ENCODE measurements at places on chromosomes 5 and 9.

GRCh38 chr5:64417390-64417789 is 88.4 kb upstream of the RGS7BP start:
- H3K4me3 ChIP-seq = no peak overlapping the region
- H3K27me3 ChIP-seq = no peaks in the 10 kb centered on the region
- H3K4me1 ChIP-seq = no peaks in the 10 kb centered on the region
- no peaks in the 10 kb centered on the region for H3K36me3 ChIP-seq
- no peak overlapping the region for H3K27ac ChIP-seq

DNA sequence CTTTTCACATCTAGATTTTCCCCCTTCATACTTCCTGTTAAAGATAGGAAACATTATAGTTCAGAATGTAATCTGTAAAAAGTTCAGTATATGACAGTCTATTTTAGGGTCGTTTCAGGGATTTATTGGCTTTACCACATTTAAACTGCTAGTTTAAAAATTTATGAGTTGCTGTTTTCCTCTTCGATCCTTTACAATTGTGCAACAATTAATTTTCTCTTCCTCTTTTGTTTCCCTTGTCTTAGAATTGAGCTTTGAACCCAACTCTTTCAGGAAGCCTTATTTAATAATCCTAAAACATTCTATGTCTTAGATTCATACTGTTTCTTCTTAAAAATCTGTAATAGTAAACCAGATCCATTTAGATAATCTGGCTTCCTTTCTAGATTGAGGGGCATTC is 16.4 kb downstream of the ZSWIM6 start:
- no peaks in the 10 kb centered on the region for H3K27me3 ChIP-seq
- no peaks in the 10 kb centered on the region for H3K36me3 ChIP-seq
- H3K4me1 ChIP-seq = peaks cover 40% of the 10 kb centered on the region
- DNase-seq = no peak

DNA sequence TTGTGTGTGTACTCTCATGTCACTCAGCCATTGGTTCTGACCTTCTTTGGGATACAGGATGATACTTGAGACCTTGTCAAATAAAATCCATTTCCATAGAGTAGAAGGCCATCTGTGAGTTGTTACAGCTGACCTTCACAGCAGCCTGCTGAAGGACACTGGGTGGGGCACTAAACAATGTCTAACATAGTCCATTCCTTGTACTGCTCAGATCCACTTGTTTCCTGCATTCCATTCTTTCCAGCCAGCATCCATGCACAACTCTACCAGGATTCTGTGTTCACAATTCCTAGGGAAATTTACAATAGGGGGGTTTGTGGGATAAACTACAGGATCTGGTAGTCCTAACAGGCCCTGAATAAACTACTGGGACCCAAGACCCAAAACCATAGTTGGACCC is 286.4 kb downstream of the RASEF start:
- no peak overlapping the region for H3K4me3 ChIP-seq
- no peak for DNase-seq
- no peak overlapping the region for H3K27ac ChIP-seq
- H3K4me1 ChIP-seq = no peaks in the 10 kb centered on the region
- no peaks in the 10 kb centered on the region for H3K27me3 ChIP-seq

DNA sequence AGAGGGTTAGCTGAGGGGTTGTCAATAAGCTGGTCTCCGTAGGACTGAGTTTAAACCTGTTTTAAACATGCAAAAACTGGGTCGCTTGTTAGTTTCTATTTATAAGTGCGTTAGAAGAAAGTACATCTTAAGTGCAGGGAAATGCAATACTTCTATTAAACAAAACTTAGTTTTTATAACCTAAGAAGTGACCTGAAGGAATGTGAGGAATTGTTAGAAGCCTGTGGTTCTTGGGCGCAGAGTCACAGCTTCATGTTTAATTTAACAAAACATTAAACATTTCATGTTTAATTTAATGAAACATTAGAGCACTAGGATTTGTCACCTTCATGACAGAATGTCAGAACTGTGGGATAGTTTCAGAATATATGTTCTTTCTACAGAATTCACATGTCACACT is 469.2 kb upstream of the WWC1 start:
- no peak overlapping the region for H3K27ac ChIP-seq
- no peaks in the 10 kb centered on the region for H3K36me3 ChIP-seq
- no peaks in the 10 kb centered on the region for H3K27me3 ChIP-seq

GRCh38 chr9:101121836-101122399 is 93.4 kb downstream of the PLPPR1 start:
- H3K4me1 ChIP-seq = no peaks in the 10 kb centered on the region
- H3K27me3 ChIP-seq = no peaks in the 10 kb centered on the region
- H3K27ac ChIP-seq = no peak overlapping the region
- DNase-seq = no peak
- H3K4me3 ChIP-seq = no peak overlapping the region

- H3K4me1 ChIP-seq = no peaks in the 10 kb centered on the region
- H3K4me3 ChIP-seq = no peak overlapping the region
- H3K27ac ChIP-seq = no peak overlapping the region
- H3K36me3 ChIP-seq = no peaks in the 10 kb centered on the region
- no peak for DNase-seq
Measured at GRCh38 chr9:27766073-27766835, 193.0 kb upstream of the C9orf72 start.

DNA sequence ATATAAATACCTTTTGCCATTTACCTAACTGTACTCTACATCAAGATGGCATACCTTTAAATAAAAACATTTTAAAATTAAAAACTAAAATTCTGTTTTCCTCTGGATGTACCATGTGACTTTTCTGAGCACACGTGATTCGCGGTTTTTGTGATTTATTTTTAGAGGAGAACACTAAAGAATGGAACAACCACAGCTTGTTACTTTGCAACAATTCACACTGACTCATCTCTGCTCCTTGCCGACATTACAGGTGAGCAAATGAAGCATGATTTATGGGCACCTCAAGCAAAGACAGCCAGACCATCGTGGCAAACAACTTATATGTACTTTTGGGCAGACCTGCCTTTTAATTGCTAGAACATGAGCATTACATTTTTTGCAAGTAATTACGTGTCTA is 61.3 kb downstream of the GDA start:
- no peak overlapping the region for H3K4me3 ChIP-seq
- H3K4me1 ChIP-seq = no peaks in the 10 kb centered on the region
- H3K36me3 ChIP-seq = no peaks in the 10 kb centered on the region
- no peak overlapping the region for H3K27ac ChIP-seq
- DNase-seq = no peak
- peaks cover 8% of the 10 kb centered on the region for H3K27me3 ChIP-seq

DNA sequence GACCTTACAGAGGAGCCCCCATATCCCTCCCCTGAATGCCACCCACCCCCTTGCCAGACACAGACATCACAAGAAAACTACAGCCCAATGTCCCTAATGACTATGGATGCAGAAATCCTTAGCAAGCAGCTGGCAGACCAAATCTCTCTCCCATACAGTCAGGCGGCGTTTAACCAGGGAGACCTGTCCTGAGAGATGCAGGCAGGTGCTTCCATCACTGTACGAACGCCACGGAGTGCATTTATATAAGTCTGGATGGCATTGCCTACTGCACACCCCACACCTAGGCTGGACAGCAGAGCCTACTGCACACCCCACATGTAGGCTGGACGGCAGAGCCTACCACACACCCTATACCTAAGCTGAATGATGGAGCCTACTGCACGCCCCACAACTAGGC is 34.4 kb upstream of the SARDH start:
- no peaks in the 10 kb centered on the region for H3K27me3 ChIP-seq

DNA sequence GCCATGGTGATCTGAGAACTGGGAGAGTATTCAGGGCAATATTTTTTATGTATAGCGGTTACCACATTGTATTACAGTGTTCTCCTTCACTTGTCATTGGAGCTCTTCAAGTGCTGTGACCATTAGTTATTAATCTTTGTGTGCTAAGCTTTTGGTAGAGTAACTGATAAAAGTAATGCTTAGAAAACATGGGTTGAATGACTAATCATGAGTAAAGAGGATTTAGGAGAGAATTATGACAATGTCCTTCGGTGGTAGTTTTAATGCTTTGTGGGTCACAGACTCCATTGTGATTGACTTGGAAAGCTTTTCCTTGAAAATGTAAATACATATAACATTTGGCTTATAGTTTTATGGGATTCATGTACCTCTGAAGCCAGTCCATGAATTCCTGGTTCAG is 21.4 kb downstream of the TGFBR1 start:
- no peak for DNase-seq
- H3K27me3 ChIP-seq = no peaks in the 10 kb centered on the region
- no peak overlapping the region for H3K4me3 ChIP-seq

- H3K27ac ChIP-seq = no peak overlapping the region
- no peak for DNase-seq
- H3K4me1 ChIP-seq = peaks cover 9% of the 10 kb centered on the region
Measured at GRCh38 chr5:132854301-132854700, 12.0 kb downstream of the GDF9 start.

DNA sequence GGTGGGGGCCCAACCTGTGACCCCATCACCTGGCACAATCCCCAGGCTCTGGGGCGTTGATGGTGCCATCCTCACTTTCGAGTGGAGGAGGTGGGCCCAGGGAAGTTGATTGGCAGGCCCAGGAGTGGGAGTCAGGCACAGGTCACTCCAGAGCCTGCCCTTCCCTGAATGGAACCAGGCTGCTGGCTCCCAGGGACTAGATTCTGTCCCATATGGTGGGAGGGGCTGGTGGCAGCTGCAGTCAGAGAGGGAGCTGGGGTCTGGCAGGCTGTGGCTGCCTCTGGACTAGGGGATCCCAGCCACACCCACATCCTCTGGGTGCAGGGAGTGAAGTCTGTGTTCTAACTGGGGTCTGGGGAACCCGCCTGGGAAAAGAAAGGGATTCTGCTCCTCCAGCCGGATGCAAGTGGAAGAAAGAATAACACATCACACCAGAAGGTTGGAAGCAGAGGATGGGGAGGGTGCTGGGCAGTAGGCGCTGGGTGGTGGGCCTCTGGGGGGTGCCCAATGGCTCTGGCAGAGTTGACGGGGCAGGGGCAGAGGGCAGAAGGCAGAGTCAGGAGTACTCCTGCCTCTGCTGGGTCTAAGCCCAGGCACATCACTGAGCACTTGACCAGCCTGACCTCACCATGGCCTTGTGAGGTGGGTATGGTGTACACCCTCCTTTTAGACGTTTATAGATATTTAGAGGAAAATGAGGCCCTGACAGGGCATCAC is 25.8 kb downstream of the CEL start:
- no peak overlapping the region for H3K27ac ChIP-seq
- no peaks in the 10 kb centered on the region for H3K36me3 ChIP-seq
- H3K4me3 ChIP-seq = no peak overlapping the region
- H3K27me3 ChIP-seq = no peaks in the 10 kb centered on the region

- DNase-seq = no peak
- H3K36me3 ChIP-seq = no peaks in the 10 kb centered on the region
- H3K4me1 ChIP-seq = peaks cover 4% of the 10 kb centered on the region
- H3K27ac ChIP-seq = no peak overlapping the region
- H3K4me3 ChIP-seq = no peak overlapping the region
Measured at GRCh38 chr9:130961511-130962300, 22.7 kb upstream of the FIBCD1 start.

DNA sequence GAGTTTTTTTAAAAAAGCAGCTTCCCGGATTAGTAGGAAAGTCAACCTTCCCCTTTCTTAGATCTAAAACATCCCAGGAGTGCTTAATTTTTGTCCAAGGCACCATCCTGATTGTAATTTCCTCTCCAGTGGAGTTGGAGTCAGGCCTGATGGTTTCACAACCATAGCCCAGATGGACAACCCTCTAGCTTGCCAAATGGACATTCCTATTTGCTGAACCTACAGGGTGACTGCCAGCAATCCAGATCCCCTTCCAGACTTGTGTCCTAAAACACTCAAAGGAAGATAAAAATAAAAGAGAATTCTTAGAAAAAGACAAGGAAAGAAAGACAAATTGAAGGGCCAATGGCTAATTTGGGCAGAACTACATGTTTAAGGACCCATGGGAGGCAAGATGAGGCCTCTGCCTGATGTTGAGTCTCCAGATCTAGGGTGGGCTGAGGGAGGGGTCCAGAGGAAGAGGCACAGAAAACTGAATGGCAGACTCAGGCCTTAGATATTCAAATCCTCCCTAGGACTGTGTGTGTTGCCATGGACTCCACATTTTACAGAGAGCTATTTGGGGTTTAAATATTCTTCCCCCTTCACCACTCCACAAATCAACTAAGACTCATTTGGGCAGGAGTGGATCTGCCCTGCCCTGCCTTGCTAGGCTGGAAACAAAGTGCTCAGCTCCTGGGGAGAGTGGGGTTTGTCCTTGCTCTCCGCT is 38.5 kb upstream of the SLC44A1 start:
- H3K36me3 ChIP-seq = no peaks in the 10 kb centered on the region
- peak overlapping the region; percentile 66 for H3K27ac ChIP-seq
- H3K4me3 ChIP-seq = no peak overlapping the region
- H3K27me3 ChIP-seq = no peaks in the 10 kb centered on the region

DNA sequence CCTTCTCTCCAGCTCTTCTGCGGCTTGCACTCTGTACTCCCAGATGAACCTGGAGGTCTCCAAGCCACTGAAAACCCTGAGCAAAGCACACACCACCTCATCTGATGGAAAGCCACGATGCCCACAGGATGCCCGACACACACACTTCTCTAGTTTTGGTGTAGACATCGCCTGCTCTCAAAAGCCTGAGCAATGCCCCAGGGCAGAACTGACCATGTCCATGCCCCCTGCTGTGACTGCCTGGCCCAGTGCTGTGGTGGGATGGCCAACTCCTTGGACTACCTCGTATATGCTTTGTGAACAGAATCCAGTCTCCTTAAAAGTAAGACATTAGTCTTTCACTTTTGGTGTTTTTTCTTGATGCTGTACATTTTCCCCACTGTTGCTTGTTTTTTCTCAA is 81.2 kb downstream of the SPTLC1 start:
- no peaks in the 10 kb centered on the region for H3K4me1 ChIP-seq
- no peak overlapping the region for H3K4me3 ChIP-seq
- no peak overlapping the region for H3K27ac ChIP-seq
- peaks cover 84% of the 10 kb centered on the region for H3K36me3 ChIP-seq
- H3K27me3 ChIP-seq = no peaks in the 10 kb centered on the region

DNA sequence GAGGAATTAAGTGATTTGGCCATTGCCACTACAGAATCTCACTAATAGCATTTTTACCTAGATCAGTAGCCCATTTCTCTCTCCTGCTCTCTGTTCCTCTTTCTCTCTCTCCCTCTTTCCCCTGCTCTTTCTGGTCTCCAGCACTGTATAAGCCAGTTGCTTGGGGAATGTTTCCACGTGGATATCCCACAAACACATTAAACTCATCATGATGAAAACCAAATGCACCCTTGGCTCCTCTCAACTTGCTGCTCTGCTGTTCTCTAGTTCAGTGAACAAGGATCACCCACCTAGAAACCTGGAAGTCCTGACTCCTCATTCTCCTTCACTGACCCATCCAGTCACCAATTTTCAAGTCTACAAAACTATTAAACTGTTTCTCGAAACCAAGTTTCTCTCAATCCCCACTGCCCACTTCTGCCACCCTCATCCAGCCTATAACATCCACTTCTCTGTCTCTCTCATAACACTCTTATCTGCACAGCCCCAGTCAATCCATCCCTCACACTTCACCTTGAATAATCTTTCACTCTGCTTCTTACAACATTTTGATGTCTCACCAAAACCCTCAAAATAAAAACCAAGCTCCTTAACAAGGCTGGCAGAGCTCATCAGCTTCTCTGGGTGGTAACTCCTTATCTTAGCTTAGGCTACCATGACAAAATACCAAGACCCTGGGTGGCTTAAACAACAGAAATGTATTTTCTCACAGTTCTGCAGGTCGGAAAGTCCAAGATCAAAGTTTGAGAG is 79.3 kb downstream of the ARL15 start:
- no peak overlapping the region for H3K4me3 ChIP-seq
- H3K27me3 ChIP-seq = no peaks in the 10 kb centered on the region
- no peaks in the 10 kb centered on the region for H3K36me3 ChIP-seq
- H3K27ac ChIP-seq = no peak overlapping the region
- H3K4me1 ChIP-seq = peaks cover 8% of the 10 kb centered on the region
